ENCODE measurements at places on chromosomes 16 and 17. TPM values are rescaled to one million over a fixed set of nuclear protein-coding genes. Genes with fewer than 3 reads are reported as not detected.

DNA sequence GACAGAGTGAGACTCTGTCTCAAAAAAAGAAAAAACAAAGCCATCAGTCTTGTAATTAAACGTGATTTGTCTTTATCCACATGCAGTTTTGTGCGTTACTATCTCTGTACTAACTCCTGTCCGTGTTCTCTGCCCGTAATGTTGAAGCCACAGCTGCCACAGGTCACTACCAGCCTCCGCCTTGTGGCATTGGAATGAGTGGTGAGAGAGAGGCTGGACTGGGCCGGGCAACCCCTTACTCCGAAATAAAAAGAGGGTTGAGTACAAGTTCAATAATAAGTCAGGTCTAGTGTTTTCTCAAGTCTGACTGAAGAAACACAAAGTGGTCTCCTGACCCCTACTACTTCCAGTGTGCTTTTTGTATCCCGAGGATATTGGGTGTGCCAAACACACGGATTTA is 5.4 kb downstream of the DNAJA3 start:
- no peak for DNase-seq

DNA sequence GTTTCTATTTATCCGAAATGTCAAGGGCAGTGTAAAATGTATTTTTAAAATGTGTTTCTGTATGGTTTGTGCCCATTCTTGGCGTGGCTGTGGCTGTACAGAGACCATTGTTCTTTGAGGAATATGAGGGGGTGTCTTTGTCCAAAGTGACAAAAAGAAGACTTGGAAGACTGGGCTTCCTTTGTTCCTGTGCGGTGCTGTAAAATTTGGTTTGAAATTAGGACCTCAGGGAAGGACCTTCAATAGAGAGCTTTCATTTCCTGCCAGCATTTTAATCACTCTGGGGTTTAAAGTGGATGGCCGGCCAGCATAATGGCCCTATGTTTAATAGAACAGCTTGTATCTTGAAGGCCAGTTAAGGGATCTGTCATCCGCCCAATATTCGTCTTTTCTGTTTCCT is 190.1 kb upstream of the TBX2 start:
- no peak for DNase-seq

DNA sequence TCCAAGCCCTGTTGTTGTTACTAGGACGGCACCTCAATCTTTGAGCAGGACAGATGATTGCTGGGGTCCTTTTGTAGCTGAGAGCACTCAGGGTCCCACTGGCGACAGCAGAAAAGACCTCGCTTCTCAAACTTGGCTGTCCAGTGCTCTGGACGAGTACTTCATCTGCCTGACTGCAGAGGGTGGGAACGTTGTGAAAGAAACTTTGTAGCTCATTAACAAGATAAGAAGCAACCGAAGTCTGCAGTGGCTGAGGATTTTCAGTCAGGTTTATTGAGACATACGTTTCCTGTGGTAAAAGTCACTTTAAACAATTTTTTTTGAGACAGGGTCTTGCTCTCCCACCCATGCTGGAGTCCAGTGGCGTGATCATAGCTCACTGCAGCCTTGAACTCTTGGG is 191.7 kb downstream of the PRKCB start:
- DNase-seq = no peak

Gene DHX58
- polyA plus RNA-seq = 10.7 TPM

Gene OTOA
- not detected for polyA plus RNA-seq

- DNase-seq = no peak
Observed at GRCh38 chr16:10871157-10871991, 5.6 kb upstream of the CIITA start.

Gene TP53TG3C
- polyA plus RNA-seq = not detected

- DNase-seq = no peak
Observed at GRCh38 chr16:61366006-61366405, 670.2 kb downstream of the CDH8 start.

- no peak for DNase-seq
Observed at GRCh38 chr16:49620158-49620868, 235.6 kb downstream of the ZNF423 start.

Gene RUSF1
- 22.2 TPM for polyA plus RNA-seq

- DNase-seq = no peak
Observed at GRCh38 chr16:12009922-12010321, 33.4 kb downstream of the SNX29 start.

Gene CNTNAP1
- 1.1 TPM for polyA plus RNA-seq

GRCh38 chr16:9761870-9762269 is 420.4 kb downstream of the GRIN2A start:
- no peak for DNase-seq

Gene ECI1
- 45.9 TPM for polyA plus RNA-seq

Gene RNF43
- 1.4 TPM for polyA plus RNA-seq

Gene FOXN1
- not detected for polyA plus RNA-seq

Gene MGAT5B
- 0.17 TPM for polyA plus RNA-seq

GRCh38 chr16:12901204-12901596 is 198 bp upstream of the SHISA9 start:
- DNase-seq = no peak

- no peak for DNase-seq
Observed at GRCh38 chr17:70767102-70767701, 597.9 kb downstream of the KCNJ2 start.

- no peak for DNase-seq
Observed at GRCh38 chr17:80219763-80220053, 425 bp downstream of the SGSH start.

DNA sequence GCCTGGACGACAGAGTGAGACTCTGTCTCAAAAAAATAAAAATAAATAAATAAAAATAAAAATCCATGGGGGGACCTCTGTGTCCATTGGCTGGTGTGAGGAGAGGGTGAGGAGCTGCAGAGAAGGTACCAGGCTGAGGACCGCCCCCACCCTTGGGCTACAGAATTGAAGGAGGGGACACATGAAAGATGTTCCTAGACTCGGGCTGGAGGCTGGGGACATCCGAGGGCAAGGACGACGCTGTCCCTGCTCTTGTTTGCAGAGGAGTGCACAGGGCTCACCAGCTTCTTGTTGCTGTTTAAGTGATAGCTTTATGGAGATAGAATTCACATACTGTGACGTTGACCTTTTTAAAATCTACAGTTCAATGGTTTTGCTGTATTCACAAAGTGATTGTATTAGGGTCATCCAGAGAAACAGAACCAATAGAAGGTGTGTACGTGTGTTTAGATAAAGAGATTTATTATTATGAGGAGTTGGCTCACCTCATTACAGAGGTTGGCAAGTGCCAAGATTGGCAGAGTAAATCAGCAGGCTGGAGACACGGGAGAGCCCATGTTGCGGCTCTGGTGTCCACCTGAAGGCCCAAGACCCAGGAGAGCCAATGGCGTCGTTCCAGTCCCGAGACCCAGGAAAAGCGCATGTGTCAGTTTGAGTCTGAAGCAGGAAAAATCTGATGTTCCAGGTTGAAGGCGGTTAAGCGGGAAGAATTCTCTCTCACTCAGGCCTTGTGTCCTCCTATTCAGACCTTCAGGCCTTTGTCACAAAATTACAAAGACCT is 320.7 kb downstream of the SEC14L1 start:
- DNase-seq = no peak

GRCh38 chr16:62711797-62712196 is 675.6 kb upstream of the CDH8 start:
- DNase-seq = no peak

DNA sequence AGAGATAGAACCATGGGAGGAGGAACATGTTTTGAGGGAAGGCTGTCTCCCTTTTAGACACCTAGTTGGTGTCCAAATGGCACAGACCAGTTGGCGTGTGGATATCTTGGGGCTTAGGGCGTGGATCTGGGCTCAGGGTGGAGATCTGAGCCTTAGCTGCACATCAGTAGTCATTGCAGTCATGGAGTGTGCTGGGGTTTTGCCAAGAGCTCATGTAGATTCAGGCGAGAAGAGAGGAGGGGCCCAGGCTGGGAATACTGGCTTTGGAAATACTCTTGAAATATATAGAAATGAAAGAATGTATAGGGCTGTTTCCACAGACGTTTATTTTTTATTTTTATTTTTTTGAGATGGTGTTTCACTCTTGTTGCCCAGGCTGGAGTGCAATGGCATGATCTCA is 92.0 kb downstream of the PRKCB start:
- DNase-seq = no peak

Gene SEZ6L2
- not detected for polyA plus RNA-seq

- DNase-seq = peak; percentile 68
Observed at GRCh38 chr17:81095383-81095762, 60.4 kb downstream of the BAIAP2 start.

Gene KRTAP2-3
- polyA plus RNA-seq = not detected

GRCh38 chr16:10305912-10306311 is 79.9 kb upstream of the ATF7IP2 start:
- no peak for DNase-seq

GRCh38 chr16:61887903-61888302 is 148.3 kb downstream of the CDH8 start:
- no peak for DNase-seq

GRCh38 chr17:73455050-73455687 is 143.4 kb upstream of the CDC42EP4 start:
- no peak for DNase-seq

Gene PPM1E
- 0.05 TPM for polyA plus RNA-seq

DNA sequence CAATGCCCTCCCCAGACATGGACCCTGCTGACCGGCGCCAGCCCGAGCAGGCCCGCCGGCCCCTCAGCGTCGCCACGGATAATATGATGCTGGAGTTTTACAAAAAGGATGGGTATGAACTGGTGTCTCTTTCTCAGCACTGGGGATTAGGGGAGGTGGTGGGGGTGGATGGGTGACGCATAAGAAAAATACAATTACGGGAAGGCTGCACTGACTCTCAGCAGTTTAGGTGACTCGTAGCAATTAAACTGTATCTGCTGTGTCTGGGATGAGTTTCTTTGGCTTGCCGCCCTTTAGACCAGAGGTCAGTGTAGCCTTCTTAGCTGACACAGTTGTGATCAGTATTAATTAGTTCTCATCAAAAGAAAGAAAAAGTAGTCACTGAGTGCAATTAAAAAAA is 59.0 kb downstream of the ELAC2 start:
- DNase-seq = no peak

Gene NOD2
- 1.9 TPM for polyA plus RNA-seq

Gene KRT33B
- polyA plus RNA-seq = not detected

Gene HAS3
- polyA plus RNA-seq = 0.07 TPM

Gene PHLPP2
- 1.7 TPM for polyA plus RNA-seq

All from CD8-positive, alpha-beta memory T cell (primary cell).